ENCODE measurements at places on chromosomes 3 and 15. TPM values are rescaled to one million over a fixed set of nuclear protein-coding genes. Genes with fewer than 3 reads are reported as not detected.
A peak's percentile ranks its signal among the peaks of the same experiment; 100 is the strongest.

DNA sequence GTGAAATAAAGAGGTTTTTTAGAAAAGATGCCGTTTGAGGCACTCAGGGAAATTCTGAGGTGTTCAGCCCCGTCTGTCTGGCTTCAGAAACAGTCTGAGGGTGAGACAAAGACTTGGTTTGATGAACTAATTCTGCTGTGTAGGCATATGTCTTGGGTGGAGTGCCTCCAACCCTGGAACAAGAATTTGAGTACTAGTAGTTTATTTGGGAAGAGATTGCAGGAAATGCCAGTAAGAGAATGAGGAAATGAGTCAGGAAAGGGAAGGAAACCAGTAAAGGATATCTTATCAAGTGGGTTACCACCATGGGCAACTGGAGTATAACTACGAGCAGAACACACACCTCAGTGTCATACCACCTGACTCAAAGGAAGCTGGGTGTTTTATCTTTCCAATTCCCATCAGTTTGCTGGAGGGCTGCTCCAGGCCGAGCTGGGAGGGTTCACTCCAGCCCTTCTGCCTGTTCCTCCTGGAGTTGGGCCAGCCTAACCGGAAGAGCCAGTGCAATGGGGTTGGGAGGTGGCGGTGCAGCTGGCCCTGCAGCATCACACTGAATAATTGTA is 75.3 kb downstream of the TGFBR2 start:
- DNase-seq: no peak

- DNase-seq: peak; percentile 27
Observed at GRCh38 chr3:40584625-40585189, 59.9 kb downstream of the ZNF621 start.

GRCh38 chr15:62112616-62113593 is 46.1 kb downstream of the C2CD4A start:
- peak; percentile 96 for DNase-seq

DNA sequence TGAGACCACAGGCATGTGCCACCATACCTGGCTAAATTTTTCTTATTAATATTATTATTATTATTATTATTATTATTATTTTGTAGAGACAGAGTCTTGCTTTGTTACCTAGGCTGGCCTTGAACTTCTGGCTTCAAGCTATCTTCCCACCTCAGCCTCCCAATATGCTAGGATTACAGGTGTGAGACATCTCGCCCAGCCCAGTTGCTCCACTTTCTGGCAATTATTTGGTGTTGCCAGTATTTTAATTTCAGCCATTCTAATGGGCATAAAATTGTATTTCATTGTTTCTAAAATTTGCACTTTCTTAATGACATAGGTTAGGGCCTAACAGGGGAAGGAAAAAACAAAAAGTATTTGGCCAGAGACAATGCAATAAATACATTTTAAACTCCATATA is 1217.6 kb upstream of the ALCAM start:
- no peak for DNase-seq

- no peak for DNase-seq
Observed at GRCh38 chr15:68201153-68201878, 3.8 kb downstream of the CALML4 start.

- no peak for DNase-seq
Observed at GRCh38 chr15:70382009-70382749, 284.5 kb upstream of the TLE3 start.

DNA sequence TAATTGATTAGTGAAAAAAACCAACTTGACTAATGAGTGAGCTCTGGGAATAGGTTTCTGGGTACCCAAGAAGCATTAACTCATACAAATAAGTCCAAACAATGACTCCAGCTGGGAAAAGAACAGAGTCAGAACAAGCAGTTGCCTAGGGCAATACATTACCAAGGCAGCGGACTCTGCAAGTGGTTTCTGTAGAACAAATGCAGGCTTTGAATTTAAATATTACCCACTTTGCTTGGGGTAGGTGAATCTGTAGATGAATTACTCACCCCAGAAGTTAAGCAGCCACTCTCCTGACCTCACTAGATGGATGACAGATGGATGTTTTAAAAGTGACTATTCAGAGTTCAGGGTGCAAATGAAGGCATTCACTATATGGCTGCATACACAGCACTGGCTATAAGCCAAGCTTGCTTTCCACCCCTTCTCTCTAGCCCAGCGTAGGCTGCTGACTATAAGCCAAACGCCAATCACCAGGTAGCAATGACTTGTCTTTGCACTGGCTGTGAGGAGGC is 73.1 kb upstream of the BHLHE40 start:
- no peak for DNase-seq

GRCh38 chr3:151880416-151880690 is 6.9 kb downstream of the SUCNR1 start:
- no peak for DNase-seq

DNA sequence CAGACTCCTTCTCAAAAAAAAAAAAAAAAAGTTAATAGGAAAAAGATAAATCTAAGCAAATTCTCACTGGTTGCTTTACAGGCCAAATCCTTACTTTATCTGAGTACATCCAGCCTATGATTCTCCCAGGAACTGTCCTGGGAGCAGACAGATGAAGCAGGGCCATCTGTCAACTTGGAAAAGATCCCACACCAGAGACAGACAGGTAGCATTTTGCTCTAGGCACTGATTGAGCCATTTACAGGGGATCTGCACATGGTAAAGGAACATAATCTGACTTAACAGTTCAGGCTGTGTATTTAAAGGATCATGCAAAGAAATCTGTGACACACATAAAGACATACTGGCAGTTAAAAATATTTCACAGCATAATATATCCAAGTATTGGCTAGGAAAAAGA is 1006.5 kb downstream of the TBL1XR1 start:
- no peak for DNase-seq

- DNase-seq: no peak
Observed at GRCh38 chr15:64636556-64636955, 138.8 kb downstream of the RBPMS2 start.

DNA sequence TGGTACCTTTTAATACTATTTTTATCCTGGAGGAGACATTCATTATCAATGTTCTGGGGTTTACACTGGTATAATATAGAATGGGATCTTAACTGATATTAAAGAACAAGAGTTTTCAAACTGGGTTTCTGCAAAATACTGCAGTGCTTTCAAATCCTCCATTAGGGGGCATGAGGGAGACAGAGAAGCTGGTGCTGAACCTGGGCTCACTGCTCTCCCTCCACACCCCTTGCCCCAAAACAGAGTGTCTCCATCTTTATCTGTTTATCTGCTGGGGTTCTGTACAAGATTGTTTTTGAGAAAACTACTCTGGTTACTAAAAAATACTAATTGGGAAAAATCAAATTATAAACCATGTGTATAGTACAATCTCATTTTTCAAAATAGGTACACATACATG is 41.7 kb downstream of the CADPS start:
- no peak for DNase-seq

The PRR20G gene
- not detected for total RNA-seq

The TRPM1 gene
- total RNA-seq: not detected

The LYSMD2 gene
- total RNA-seq: 21.3 TPM

The IGSF11 gene
- total RNA-seq: 0.18 TPM
